H1 (cell line): ENCODE measurements at places on chromosomes 4 and X. TPM values are rescaled to one million over a fixed set of nuclear protein-coding genes. Genes with fewer than 3 reads are reported as not detected.

GRCh38 chr4:95086551-95086950 is 328.8 kb downstream of the BMPR1B start:
- no peak for DNase-seq

The SPOCK3 gene
- total RNA-seq = 0.44 and 0.60 TPM in 2 replicates

The PRDM5 gene
- total RNA-seq = 23.4 and 23.7 TPM in 2 replicates

The CENPVL1 gene
- total RNA-seq = 2.9 and 3.2 TPM in 2 replicates
